Fibroblast of villous mesenchyme (primary cell): ENCODE measurements at places on chromosomes 11 and 22. TPM values are rescaled to one million over a fixed set of nuclear protein-coding genes. Genes with fewer than 3 reads are reported as not detected.

Gene KLHL35
- total RNA-seq = 1.3 and 3.2 TPM in 2 replicates

Gene SLC35F2
- total RNA-seq = 4.8 and 14.7 TPM in 2 replicates

Gene OR10G7
- not detected in 2 replicates for total RNA-seq

Gene OR9Q1
- not detected in 2 replicates for total RNA-seq

- no peak for DNase-seq
Measured at GRCh38 chr22:10780281-10780680, 4747.7 kb upstream of the OR11H1 start.

DNA sequence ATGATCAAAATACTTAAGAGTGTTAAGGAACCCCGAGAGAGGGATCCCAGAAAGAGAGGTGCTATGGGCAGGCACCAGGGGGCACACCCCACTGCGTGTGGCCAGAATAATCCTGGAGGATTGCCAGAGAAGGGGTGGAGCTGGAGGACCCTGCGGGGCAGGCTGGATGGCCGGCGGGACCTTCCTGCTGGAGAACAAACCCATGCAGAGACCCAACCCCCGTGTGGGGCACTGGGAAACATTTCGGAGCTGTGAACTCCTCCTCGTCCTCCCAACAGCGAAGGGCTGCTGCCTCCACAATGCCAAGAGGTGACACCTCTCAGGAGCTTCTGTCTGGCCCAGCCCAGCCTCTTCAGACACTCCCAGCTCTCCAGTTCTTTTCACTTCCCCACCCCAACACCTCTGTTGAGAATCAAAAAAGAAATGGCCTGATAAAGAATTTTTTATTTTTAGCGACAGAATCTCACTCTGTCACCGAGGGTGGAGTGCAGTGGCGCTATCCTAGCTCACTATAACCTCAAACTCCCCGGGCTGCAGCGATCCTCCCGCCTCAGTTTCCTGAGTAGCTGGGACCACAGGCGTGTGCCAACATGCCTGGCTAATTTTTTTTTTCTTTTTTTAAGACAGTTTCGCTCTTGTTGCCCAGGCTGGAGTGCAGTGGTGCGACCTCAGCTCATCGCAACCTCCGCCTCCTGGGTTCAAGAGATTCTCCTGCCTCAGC lies 25.6 kb downstream of the RHOD start:
- peak; percentile 14 for DNase-seq

DNA sequence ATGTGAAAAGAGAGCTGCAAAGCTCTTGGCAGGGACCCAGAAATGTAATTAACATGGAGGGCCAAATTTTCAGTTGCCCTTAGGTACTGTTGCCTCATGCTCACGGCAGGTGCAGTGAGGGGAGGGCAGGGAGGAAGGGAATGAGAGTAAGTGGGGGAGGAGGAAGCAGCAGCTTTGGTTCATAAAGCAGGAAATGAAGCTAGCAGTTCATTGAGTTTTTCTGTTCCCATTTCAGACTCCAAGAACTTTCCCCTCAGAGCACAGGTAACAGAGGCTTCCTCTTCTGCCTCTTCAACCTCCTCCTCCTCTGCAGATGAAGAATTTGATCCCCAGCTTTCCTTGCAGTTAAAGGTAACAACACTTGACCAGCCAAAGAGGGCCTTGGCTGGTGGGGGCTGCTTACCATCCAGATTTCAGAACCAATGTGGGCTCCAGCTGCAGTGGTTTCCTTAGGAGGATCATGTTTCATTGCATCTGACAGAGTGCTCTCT lies 57.9 kb upstream of the PARVA start:
- DNase-seq = no peak

- DNase-seq = no peak
Measured at GRCh38 chr11:12052676-12053605, 44.5 kb upstream of the DKK3 start.

GRCh38 chr11:35083431-35084238 lies 55.3 kb upstream of the CD44 start:
- peak; percentile 88 for DNase-seq
